ENCODE measurements at places on chromosomes 5 and 9. TPM values are rescaled to one million over a fixed set of nuclear protein-coding genes. Genes with fewer than 3 reads are reported as not detected.

PAX5 gene
- total RNA-seq, result 61.9 TPM

SLC6A18 gene
- total RNA-seq, result not detected

- no peak for DNase-seq
Measured at GRCh38 chr9:27059907-27060306, 49.1 kb upstream of the TEK start.

- no peak for DNase-seq
Measured at GRCh38 chr9:131101207-131101964, 5.1 kb downstream of the AIF1L start.

ANGPTL2 gene
- 11.5 TPM for total RNA-seq
